CD8-positive, alpha-beta T cell (primary cell): ENCODE measurements at places on chromosomes 1 and 21.

- peak; percentile 54 for DNase-seq
Measured at GRCh38 chr1:15100121-15100879, 53.2 kb upstream of the TMEM51 start.

GRCh38 chr1:60765204-60765603 is 317.2 kb upstream of the NFIA start:
- DNase-seq, result no peak

DNA sequence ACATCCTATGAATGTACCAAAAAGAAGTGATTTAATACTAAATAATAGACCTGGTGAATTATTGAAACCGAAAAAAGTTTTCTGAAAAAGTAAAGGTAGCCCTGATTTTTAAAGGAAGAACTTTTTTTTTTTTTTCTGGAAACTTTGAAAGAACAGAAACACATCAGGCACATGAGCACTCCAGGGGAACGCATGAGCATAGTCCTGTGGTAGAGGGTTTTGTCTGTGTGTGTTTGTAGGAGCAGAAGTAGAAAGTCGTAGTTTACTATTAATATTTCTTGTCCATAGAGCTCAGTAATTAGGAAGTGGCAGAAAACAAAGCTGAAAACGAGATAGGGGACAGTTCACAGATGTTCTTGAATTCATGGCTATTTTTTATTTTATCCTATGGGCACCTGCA is 1175.9 kb upstream of the B3GALT2 start:
- no peak for DNase-seq

DNA sequence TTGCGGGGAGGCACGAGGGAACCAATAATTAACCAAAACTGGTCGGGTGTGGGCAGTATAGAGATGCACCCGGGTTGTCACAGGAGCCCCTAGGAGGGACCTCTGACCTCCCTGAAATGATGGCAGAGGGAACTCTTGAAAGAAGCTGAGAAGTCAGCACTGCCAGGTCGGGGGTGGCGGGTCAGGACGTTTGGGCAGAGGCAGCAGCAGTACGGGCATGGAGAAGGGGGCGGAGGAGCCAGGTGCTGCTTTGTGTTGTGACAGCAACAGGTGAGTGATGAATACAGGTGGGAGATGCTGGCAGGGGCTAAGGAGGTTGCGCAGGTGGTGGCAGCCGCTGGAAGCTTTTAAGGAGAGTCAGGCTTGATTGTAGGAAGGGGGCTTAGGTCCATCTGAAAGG is 11.7 kb downstream of the TNFRSF1B start:
- DNase-seq, result no peak

- DNase-seq, result no peak
Measured at GRCh38 chr1:47676311-47677054, 238.6 kb downstream of the FOXD2 start.

DNA sequence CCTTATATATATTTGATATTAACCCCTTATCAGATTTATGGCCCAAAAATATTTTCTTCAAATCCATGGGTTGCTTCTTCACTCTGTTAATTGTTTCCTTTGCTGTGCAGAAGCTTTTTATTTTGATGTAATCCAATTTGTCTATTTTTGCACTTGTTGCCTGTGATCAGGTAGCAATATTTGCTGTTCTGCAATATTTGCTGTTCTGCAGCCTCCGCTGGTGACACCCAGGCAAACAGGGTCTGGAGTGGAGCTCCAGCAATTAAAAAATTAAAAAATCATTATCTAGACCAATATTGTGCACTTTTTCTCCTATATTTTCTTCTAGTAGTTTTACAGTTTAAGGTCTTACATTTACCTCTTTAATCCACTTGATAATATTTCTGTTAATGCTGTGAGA is 564.5 kb downstream of the DPYD start:
- no peak for DNase-seq

GRCh38 chr1:72288886-72289285 is 6.5 kb upstream of the NEGR1 start:
- no peak for DNase-seq

DNA sequence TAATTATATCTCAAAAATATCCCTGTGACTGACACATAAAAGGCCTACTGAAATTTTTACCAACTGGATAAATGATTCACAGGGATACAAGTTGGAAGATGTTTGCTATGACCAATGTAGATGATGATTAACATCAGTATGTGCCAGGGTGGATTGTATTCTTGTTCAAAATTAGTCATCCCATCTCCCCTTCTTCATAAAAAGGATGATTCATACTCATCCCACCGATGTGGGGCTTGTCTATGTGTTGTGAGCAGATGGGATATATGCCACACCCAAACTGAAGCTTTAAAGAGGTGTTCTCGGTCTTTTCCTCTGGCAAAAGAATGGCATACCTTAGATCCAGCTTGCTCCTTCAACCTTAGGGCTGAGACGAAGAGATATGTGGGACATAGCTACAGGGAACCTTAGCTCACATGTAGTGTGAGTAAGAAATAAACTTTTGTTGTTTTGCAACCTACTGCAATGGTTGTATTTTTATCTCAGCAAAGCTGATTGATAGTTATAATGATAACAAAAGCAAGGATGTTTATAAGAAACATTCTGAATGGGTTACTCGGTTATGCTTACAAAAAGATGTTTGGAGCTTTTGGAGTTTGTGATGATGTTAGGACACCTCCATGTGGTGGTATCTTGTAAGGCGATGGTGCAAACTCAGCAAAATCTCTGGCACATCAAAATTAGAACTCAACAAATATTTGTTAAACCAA is 29.4 kb downstream of the SPATA17 start:
- DNase-seq, result no peak

GRCh38 chr1:210358626-210359025 is 29.9 kb downstream of the HHAT start:
- no peak for DNase-seq

DNA sequence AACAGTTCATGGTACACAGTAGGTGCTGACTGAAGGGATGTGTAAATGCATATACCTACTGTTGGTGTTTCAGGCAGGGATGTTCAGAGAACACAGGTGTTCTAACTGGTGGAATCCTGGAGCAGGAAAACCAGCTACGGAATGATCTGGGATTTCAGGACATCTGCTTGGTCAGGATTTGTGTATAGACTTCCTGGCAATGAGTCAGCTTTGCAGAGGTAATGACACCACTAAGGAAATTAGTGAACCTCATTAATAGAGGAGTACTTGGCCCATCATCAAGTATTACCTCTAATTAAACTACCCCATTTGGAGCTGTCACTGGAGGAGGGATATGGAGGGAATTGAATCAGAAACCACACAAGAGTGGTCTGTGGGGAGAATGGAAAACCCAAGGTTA is 7.3 kb downstream of the MRPL37 start:
- no peak for DNase-seq

DNA sequence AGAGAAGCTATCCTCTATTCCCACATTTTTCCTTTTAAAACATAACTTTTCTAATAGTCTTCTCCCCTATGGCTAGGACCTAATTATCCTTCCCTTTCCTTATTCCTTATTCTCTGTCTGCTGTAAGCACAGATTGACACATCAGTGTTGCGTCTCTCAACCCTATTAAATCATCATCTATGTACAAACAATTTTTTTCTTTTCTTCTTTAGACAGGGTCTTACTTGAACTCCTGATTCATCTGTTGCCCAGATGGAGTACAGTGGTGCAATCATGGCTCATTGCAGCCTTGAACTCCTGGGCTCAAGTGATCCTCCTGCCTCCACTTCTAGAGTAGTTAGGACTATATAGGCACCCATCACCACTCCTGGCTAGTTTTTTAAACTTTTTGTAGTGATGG is 8.3 kb downstream of the KLHDC9 start:
- DNase-seq, result no peak

GRCh38 chr1:76562292-76562691 is 305.0 kb upstream of the ST6GALNAC5 start:
- DNase-seq, result no peak

GRCh38 chr1:51439895-51440294 is 79.2 kb downstream of the EPS15 start:
- DNase-seq, result no peak
